ENCODE measurements at places on chromosomes 12 and 14.

- no peak for DNase-seq
Observed at GRCh38 chr12:87315-87714, 20.7 kb downstream of the IQSEC3 start.

- no peak for DNase-seq
Observed at GRCh38 chr14:99566009-99566389, 38.0 kb downstream of the CCDC85C start.

DNA sequence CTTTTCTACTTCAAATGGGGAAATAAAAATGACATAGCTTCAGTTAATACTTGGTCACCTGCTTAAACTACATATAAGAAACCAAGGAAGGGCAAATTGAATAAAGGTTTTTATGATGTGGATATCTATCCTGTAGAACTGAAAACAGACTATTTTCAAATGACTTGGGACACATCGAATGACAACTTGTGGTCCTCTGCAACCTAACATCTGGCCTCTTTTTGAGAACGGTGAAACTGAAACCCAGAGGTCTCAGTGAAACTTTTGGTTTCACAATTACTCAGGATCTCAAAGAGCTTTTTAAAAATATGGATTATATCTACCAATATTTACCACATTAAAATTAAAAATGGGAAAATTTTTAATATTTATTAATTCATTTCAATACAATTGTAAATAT is 65.2 kb downstream of the PPP2R5E start:
- peak; percentile 20 for DNase-seq

DNA sequence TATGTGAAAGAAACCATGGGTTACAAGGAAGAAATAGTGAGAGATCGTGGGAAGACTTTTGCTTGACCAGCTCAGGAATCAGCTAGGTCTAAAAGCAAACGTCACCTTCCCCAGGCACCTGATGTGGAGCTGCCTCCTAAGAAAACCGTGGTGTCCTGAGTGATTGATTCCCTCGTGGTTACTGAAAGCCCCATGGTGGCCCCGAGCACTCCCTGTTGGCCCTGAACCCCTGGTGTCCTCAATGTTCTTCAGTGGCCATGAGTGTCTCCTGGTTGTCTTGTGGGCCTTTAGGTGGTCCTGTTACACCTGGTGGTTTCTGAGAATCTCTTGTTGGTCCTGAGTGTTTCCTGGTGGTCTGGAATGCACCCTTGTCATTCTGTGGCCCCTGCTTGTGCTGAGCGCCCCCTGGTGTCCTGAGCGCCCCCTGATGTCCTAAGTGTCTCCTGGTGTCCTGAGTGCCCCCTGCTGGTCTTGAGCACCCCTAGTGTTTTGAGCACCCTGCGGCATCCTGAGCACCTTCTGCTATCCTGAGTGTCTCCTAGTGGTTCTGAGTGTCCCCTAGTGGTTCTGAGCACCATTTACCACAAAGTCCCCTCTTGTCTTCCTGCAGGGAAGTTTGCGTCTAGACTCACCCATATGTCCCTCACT is 518.7 kb downstream of the TMEM121 start:
- DNase-seq, result peak; percentile 78

GRCh38 chr14:99325016-99325415 is 53.0 kb upstream of the BCL11B start:
- DNase-seq, result no peak

DNA sequence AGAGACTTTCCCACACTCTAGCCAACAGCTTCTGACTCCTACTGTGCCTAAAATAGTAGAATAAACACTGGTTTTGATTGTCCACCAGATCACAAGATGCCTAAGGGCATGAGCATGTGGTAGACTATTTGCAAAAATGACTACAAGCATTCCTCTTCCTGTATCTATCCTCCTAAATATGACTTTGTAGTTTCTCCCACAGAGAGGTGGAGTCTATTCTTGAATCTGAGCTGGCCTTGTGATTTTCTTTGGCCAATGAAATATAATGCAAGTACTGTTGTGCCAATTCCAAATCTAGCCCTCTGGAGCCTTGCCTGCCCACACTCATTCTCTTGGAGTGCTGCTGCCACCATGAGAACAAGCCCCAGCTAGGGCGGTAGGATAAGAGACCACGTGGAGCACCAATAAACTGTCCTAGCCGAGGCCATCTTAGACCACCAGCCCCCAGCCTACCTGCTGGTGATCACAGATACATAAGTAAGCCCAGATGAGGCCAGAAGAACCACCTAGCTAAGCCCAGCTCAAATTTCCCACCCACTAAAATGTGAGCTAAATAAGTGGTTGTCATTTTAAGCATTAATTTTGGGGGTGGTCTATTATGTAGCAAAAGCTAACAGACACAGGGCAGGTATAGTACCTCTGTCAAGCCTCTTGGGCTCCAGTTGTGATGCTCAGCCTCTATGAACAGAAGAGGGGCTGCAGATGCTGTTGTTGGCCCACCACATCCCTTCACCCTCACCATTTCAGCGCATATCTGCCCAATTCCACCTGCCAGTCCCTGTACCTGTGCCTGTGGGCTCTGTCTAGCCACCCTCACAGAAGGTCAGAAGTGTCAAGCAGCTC is 17.9 kb downstream of the ZFP36L1 start:
- DNase-seq, result no peak

DNA sequence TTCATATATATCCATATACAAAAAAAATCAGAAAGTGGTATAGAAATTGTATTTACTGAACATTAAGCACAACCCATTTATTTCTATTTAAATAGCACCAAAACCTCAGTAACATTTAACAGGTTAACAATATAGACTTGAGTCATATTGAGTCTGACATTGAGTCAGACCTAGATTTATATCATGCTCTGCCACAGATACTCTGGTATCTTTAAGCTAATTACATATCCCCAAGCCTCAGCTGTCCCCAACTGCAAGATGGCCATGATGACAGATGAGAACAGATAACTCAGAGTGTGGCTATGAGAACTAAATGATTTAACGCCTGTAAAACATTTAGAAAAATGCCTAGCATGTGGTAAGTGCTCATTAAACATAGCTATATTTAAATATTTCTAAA is 40.3 kb downstream of the IFNG start:
- DNase-seq, result no peak

All from CD4-positive, alpha-beta T cell treated with Interleukin-6 at 100 ng/mL for 8 hours (primary cell).